ENCODE measurements at places on chromosomes 13 and 19. TPM values are rescaled to one million over a fixed set of nuclear protein-coding genes. Genes with fewer than 3 reads are reported as not detected.

The MIDN gene
- total RNA-seq: 32.1 TPM

The SIGLEC8 gene
- total RNA-seq: not detected

The OR10H1 gene
- total RNA-seq: not detected

The BCL3 gene
- 10.3 TPM for total RNA-seq

The SCEL gene
- total RNA-seq: under 0.01 TPM

The GGN gene
- total RNA-seq: 1.2 TPM

The BRCA2 gene
- total RNA-seq: 2.7 TPM

The VN1R4 gene
- not detected for total RNA-seq

The FPR1 gene
- total RNA-seq: 0.61 TPM

The SMIM44 gene
- not detected for total RNA-seq

The CGB8 gene
- total RNA-seq: not detected

The CYP4F2 gene
- not detected for total RNA-seq

The RPL18A gene
- total RNA-seq: 1,248 TPM

The CFAP97D2 gene
- total RNA-seq: not detected

The ZNF628 gene
- 4.9 TPM for total RNA-seq

The RFPL4AL1 gene
- total RNA-seq: not detected

The ADGRE3 gene
- not detected for total RNA-seq

The ZNF112 gene
- total RNA-seq: 9.1 TPM

The CPB2 gene
- total RNA-seq: not detected

The C19orf85 gene
- total RNA-seq: not detected

The RNF113B gene
- total RNA-seq: not detected

The SPHK2 gene
- total RNA-seq: 19.1 TPM

The SLC7A9 gene
- total RNA-seq: not detected

The SLITRK5 gene
- total RNA-seq: under 0.01 TPM

The LYL1 gene
- 0.36 TPM for total RNA-seq

The ZNF567 gene
- 6.8 TPM for total RNA-seq

The GNG7 gene
- 0.36 TPM for total RNA-seq

The EDDM13 gene
- not detected for total RNA-seq

The IL4I1 gene
- 0.24 TPM for total RNA-seq

The ZNF491 gene
- 4.7 TPM for total RNA-seq

The KLF16 gene
- 17.5 TPM for total RNA-seq

The PRX gene
- 3.1 TPM for total RNA-seq

The TRAPPC2B gene
- total RNA-seq: 10.9 TPM

The FARP1 gene
- total RNA-seq: 78.7 TPM

Data from hair follicle dermal papilla cell (primary cell).